Epithelial cell of proximal tubule (primary cell): ENCODE measurements at places on chromosomes 3 and 15.

GRCh38 chr15:80207887-80208286 lies 44.1 kb downstream of the CTXND1 start:
- DNase-seq = peak; percentile 86

GRCh38 chr3:75329476-75330097 lies 334.5 kb upstream of the FRG2C start:
- no peak for DNase-seq

DNA sequence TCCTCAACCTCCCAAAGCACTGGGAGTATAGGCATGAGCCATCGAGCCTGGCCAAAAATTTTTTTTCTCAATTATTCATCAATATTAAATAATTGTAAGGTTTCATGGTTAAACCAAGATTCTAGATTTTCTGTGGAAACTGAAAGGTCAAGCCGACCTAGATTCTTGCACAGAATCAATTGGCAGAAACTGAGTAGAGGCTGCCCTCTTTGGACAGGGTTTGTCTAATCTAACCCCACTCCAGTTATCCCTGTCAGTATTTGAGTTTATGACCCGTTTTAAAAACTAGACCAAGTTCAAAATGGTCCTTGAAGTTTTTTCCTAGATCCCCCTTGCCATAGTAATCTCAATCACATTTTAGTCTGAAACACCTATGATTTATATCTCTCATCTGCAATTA lies 8.6 kb upstream of the ADAM10 start:
- DNase-seq = no peak

GRCh38 chr3:186722457-186722856 lies 5.3 kb downstream of the KNG1 start:
- DNase-seq = no peak

DNA sequence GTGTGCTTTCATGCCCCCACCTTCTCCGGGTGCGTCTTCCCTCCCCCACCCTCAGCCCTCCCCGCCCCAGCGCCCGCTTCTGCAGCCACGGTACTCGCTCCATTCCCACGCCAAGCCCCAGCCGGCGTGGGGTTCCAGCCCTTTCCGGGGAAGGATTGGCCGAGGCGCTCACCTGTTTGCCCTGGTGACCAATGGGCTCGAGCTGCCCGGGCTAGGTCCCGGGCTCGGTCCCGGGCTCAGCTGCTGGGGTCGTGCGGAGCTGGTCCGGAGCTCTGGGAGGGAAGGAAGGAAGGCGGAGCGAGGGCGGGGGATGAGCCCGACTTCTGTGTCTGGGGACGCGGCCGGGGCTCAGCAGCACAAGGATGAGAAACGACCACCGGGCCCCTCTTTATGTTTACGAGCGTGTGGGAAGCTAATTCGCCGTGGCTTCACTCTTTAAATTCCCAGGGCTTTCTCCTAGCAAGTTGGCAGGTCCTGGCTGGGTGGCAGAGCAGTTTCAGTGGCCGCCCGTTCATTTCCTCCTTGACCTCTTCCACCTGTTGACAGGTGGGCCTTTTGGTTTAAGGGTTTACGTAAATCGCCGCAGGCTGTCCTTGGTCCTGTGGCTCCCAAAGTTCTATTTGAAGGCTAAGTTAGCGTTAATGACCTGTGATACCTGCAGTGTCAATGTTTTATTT lies at the start of gene IGSF10:
Gene IGSF10 (minus strand): TSS at position 288 of the 677 bp plus-strand sequence. CDS start 2,352 bp downstream, outside the sequence.
- DNase-seq = no peak

GRCh38 chr3:14783480-14784086 lies 35.2 kb upstream of the FGD5 start:
- no peak for DNase-seq

DNA sequence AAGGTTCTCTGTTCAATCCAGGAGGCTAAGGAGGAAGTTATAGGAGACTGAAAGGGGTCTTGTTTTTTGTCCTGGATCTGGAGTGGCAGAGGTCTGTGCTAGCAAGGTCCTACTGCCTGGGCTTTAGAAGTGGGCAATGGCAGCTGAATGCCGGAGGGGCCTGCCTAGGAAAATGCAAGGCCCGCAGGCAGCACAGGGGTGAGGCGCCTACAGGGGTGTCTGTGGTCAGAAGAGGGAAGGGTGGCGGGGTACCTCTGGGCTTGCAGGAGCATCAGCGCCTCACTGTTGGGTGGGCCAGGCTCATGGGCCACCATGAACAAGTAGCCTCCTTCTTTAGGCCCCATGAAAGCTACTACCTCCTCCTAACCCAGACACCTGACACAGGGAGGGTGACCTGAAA lies 175.4 kb downstream of the PEX5L start:
- no peak for DNase-seq
